NCI-H2029 treated with DMSO at 0.1 percent for 48 hours (cell line): ENCODE measurements at places on chromosomes 1 and 21.

DNA sequence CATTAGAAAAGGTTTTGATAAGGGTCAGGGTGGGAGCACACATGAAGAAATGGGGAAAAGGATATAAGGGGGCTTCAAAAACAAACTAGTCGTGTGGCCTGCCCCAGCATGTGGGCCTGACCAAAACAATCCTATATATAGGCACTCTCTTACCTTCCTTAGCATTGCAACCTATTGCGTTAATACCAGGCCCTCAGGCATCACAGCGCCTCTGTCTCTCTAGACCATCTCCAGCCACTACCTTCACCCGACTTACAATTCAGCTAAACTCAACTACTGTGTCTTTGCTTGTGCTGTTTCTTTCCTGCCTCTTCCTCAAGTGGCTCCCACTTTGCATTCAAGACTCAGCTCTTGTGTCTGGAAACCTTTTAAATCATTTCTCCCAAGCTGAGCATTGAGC is 47.0 kb upstream of the GJA5 start:
- DNase-seq, result no peak

GRCh38 chr1:201505503-201505890 is 1.4 kb downstream of the CSRP1 start:
- peak; percentile 53 for DNase-seq

DNA sequence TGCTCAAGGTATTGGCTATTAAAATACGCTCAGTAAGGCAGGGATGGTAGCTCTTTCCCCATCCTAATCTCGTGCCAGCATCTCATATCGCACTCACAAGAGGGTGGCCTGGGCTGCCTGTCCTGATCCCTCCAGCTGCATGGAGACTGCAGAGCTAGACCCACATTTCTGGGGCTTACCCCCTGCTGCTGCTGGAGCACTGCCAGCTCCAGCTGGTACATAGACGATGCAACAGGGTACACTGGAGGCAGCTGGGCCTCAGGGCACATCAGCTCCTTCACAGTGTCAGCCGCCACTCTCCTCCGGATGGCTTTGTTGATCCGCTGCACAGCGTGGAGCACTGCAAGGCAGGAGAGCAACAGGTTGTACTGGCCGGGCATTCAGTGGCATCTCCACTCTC is 16.0 kb downstream of the IQGAP3 start:
- DNase-seq, result no peak

DNA sequence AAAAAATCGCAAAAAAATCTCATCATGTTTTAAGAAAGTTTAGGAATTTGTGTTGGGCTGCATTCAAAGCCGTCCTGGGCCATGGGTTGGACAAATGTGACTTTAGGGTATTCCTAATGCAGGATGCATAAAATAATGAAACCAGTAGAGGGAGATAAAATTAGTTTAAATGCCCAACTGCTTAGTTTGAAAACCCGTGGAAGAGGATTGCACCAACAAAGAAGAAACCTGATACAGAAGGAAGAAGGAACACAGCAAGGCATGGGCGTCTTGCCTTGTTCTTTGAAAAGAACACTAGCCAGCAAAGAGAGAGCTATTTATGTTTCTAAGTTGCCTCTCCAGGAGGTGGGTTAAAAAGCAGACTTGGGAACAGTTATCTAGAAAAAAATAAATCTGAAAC is 37.9 kb downstream of the WDR3 start:
- peak; percentile 10 for DNase-seq

GRCh38 chr21:45997205-45997494 is 15.6 kb downstream of the COL6A1 start:
- no peak for DNase-seq

DNA sequence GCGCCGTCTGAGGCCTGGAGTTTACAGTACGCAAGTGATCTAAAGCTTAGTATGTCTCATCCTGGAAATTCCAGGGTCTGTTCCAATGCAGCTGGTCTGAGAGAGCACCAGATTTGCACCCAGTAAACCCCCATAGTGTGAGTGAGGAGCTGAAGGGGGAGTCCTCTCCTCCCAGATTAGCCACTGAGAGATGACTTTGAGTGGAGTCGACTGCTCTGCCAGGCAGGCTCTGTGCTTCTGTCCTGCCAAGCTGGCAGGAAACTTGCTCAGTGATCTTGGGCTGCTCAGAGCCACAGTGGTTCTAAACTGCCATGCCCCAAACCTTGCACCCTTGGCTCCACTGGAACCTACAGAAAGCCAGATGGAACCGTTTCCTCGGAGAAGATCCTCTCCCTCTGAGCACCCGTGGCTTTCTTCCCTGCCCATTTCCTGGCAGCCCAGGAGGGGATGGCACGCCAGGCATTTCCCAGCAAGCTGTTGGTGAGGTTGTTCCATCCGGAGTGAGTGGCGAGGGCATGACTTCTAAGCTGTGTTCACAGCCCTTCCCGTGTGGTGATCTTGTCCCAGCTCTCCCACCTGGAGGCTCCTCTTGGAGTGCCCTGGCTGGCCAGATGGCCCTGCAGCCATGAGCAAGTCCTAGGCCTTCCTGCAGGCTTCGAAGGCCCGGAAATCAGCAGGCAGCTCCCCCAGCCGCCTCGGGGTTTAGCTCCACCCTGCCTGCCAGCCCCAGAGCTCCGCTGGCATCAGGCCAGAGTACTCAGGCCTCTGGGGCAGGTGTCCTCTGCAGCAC is 125.9 kb upstream of the VAMP3 start:
- DNase-seq, result peak; percentile 84

DNA sequence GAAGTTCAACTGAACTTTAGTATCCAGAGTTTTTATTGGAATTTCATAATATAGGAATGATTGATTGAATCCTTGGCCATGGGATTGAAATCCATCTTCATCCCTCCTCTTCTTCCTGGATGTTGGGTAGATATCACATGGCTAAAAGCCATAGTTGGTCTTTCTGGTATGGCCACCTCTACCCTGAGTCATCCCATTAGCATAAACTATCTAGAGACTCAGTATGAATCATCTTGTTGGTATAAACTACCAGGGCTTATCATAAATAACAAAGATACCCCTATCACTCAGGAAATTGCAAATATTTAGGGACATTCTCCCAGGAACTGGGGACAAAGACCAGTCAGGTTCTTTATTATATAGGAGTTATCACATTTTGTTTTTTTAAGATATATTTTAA is 21.2 kb upstream of the ZP4 start:
- DNase-seq, result no peak

DNA sequence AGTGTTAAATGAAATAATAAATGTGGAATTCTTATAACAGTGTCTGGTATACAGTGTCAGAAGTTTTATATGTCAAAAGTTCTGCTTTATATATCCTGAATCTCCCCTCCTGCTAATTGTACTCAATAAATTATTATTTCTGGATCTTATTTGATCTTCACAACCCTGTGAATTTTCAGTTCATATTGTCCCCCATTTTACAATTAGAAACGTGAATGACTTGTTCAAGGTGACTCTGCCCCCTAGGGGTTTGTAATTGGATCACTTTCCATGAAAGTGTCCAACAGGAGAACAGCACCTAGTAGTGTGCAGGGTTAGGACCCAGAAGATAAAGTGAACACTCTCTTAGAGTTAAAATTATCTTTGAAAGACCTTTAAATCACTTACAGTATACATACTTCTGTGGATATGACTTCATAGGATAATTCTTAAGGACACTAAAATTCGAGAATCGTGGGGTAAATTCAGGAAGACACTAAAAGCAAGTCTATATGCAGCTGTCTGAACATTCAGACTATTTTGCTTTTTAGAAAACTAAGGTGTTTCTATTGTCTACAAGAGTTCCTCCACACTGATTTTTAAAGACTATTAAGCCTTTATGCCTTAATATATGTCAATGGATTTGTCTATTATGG is 4.5 kb upstream of the DDR2 start:
- no peak for DNase-seq

GRCh38 chr1:117026361-117026760 is 24.8 kb downstream of the CD101 start:
- no peak for DNase-seq

DNA sequence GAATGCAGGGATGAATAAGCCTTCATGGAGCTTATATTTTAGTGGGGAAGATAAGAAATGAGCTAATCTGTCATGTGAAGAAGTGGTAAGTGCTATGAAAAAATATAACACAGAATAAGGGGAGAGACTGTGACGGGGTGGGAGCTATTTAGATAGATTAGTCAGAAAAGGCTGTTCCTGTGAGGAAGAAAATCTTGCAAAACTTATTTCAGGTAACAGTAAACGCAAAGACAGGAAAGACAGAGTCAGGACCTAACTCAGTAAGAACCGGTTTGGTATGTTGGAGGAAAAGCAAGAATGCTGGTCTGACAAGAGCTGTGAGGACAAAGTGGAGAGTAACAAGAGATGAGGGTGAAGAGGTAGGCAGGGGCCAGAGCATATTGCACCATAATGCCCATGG is 22.0 kb downstream of the GNAI3 start:
- DNase-seq, result no peak

DNA sequence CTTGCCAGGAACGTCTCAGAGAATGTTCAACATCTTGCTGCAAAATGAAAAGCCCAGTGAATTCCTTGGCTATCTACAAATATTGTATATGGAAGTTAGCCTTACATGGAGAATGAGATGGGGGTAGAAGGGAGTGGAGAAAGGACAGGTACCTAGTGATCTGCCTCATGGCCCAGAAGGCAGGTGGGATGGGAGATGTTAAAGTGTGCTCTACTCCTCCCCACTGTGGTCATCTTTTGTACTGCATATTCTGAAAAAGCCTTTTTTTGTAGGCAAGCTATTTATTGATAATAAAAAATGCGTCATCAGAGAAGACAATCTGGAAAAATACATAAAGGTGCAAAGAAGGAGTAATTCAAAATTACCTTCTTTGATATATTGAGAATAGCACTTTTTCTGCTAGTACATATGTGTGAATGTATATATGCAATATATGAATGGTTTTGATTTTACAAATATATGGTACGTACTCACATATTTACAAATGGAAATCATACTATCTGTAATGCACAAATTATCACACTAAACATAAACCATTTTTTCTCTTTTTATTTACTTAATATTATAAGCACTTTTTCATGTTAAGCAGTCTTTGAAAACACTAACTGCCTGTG is 19.1 kb upstream of the SLC5A9 start:
- DNase-seq, result peak; percentile 85

DNA sequence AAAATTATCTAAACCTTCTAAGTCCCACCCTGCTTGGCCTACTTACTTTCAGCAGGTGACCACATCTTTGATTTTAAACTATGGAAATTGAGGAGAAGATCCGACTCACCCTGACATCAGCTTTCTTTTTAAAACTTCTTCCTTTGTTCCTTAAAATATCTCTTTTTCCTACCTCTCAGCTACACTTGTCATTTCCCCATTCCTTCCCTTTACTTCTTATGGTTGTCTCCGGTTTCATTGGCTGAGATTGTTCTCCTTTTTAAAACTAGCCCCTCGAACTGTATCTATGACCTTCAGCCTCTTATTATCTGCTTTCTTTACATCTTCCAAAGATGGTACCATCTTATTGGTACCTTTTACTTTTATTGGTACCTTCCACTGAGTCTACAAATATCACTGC is 87.8 kb upstream of the NRIP1 start:
- DNase-seq, result no peak

DNA sequence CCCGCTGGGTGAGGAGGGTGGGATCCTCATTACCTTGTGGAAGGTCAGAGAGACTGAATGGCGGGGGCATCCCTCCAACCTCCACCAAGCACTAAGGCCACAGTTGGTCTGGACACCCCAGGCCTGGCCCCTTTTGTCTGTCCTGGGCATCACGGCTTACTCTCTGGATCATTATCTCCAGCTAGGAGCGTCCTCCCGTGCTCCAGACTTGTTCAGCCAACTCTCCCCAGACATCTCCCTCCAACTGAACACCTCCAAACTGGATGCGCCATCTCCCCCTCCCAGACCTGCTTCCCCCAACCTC is 7.3 kb upstream of the GJB5 start:
- DNase-seq, result no peak

- no peak for DNase-seq
Measured at GRCh38 chr21:41923631-41924367, 30.0 kb downstream of the C2CD2 start.

DNA sequence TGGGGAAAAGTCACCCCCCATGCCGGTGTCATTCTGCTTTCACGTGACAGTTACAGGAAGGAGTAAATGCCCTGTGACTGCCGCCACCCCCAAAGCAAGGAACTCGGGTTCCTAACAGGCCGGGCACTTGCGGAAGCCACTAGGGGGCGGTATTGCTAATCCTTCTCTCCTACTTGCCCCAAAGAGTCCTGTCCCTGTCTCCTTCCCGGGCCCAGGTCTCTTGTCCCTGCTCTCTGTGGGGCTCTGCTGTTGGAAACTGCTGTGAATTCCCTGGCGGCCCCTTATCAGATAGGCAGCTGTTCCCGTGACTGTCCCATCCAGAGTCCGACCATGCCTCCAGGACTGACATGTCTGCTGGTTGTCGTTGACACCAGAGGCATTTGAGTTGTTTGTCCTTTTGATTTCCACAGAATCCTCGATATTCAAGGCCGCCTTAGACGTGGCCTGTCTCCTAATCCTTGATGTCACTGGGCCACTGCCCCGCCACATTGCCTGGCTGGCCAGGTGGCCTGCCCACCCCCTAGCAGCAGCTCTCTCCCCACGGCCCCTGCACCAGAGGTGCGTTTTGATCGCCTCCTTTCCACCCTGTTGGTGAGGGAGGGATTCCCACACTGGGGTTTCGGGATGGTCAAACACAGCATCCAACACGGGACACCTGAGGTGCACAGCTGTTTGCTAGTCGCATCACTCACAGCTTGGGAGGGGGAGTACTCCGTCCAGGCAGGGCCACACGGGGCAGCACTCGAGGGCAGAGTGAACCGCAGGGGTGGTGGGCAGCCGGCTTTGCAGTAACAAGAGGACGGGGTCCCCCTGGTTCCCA is 37.3 kb downstream of the CHAF1B start:
- DNase-seq, result peak; percentile 5

DNA sequence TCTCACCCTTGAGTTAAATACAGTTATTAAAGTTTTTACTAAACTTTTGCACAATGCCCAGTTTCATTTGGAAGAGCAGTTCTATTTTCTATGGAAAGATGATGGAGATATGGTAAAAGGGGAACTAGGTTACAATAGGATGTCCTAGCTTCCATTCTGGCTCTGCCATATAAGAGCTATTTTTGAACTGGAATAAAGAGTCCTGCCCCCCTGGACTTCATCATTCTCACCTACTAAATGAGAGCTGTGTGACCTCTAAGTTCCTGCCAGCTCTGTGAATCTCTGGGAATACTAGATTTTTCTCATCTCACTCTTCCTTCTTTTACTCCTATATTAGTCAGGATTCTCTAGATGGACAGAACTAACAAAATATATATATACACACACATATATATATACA is 106.3 kb downstream of the PRRX1 start:
- no peak for DNase-seq

- no peak for DNase-seq
Measured at GRCh38 chr1:171715813-171716251, 26.0 kb downstream of the VAMP4 start.
